Activated naive CD8-positive, alpha-beta T cell treated with anti-CD3 and anti-CD28 coated beads, Interleukin-2, amount 10 ng/mL, durations not matched to agents 7 days and 5 days (primary cell): ENCODE measurements at places on chromosomes 12 and 14. TPM values are rescaled to one million over a fixed set of nuclear protein-coding genes. Genes with fewer than 3 reads are reported as not detected.

GRCh38 chr14:102282751-102283465 is 22.1 kb downstream of the MOK start:
- DNase-seq = no peak

- no peak for DNase-seq
Measured at GRCh38 chr14:45359746-45360145, 106.7 kb upstream of the MIS18BP1 start.

Gene SIX6
- total RNA-seq = not detected

Gene C12orf54
- not detected for total RNA-seq

Gene EML5
- 2.9 TPM for total RNA-seq
